ENCODE measurements at places on chromosomes 3 and 15.

DNA sequence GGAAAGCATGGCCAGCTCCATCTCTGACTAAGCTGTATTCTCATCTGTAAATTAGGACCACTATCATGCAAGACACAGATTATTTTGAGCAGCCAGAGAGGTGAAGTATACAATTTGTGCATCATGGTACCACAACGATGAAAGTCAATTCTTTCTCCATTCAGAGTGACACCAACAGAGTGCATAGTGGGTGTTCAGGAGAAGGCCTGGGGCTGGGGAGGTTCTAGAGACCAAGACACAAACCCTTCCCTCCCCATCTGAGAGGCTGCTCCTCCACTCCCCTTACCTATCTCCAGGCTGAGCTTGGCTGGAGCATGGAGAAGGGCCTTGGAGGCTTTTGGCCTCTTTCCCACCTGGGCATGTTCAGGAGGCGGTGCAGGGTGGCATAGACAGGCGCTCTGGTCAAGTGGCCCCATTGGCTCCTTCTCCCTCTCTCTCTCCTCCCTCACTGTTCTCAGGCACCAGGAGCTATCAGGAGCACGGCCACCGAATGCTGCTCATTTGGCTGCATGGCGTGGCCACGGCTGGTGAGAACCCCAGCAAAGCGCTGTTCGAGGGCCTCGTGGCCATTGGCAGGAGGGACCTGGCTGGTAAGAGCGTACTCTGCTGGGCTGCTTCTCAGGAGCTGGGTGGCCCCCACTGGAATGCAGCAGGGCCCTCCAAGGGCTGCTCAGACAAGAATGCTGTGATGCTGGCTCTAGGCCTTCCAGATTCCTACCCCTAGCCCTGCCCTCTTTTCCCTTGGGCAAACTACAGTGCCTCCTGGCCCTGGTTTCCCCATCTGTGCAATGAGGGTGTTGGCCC lies 37.9 kb downstream of the ANKDD1A start:
- DNase-seq: no peak

- DNase-seq: no peak
Measured at GRCh38 chr3:128572644-128573105, 77.9 kb downstream of the RPN1 start.

DNA sequence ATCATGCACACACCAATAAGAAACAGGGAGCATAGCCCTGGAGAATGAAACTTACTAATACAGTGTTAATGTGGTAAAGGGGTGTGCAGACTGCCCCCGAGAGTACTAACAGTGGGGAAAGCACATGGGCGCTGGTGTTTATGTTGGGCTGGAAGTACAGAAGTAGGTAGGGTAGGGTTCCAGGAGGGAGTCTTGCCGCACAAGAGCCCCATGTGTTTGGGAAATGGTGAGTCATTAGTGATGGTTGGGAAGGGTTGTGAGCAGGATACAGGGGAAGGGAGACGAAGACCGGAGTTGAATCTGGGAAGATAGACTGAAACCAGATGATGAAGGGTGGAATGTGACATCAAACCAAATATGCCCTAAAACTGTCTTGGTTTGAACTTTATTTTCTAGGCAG lies 117.1 kb downstream of the THSD4 start:
- DNase-seq: no peak

DNA sequence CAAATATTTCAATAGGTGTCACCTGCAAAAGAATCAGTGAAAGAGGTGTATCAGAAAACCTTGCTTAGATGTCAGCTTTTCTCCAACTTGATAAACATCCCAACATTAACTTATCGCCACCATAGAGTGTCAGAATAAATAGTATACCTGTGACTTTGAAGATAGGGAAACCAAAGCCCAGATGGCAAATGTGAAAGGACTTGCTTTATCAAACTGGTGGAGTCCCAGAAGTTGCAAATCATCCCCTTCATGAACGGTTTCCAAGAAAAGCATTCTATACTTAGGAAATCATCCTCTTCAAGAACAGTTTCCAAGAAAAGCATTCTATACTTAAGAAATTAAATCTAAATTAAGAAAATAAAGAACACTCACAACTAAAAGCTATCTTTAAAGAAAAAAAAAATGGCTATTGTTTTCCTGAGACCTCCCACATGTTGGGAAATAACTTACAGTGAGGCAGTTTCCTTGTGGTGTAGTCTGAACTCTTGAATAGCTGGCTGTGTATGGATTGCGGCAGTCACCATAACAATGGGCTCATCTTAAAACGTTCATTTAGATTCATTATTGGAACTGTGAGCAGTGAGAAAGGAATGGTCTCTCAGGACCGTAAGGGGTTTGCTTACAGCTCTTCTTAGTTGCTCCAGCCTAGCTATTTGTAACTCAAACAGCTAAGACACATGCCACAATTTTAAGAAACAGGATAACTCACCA lies 56.5 kb downstream of the GHSR start:
- DNase-seq: no peak

DNA sequence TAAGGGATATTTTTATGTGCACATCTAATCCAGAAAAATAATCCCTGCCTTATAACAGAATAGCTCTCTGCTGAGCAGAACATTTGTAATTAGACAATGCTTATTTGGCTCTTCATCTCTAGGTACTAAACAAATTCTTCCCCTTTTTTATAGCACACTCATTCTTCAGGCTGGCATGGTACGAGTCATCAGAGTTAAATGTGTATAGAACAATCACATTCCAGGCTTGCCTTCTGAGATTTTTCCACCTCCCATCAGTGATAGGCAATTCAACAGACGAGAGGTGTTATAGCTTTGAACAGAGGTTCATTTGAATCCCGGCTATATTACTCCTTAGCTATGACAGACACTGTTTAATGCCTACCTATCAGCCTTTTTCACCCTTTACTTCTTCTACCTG lies 21.4 kb upstream of the SPPL2A start:
- DNase-seq: no peak

- DNase-seq: no peak
Measured at GRCh38 chr3:21542656-21543379, 208.2 kb downstream of the ZNF385D start.

DNA sequence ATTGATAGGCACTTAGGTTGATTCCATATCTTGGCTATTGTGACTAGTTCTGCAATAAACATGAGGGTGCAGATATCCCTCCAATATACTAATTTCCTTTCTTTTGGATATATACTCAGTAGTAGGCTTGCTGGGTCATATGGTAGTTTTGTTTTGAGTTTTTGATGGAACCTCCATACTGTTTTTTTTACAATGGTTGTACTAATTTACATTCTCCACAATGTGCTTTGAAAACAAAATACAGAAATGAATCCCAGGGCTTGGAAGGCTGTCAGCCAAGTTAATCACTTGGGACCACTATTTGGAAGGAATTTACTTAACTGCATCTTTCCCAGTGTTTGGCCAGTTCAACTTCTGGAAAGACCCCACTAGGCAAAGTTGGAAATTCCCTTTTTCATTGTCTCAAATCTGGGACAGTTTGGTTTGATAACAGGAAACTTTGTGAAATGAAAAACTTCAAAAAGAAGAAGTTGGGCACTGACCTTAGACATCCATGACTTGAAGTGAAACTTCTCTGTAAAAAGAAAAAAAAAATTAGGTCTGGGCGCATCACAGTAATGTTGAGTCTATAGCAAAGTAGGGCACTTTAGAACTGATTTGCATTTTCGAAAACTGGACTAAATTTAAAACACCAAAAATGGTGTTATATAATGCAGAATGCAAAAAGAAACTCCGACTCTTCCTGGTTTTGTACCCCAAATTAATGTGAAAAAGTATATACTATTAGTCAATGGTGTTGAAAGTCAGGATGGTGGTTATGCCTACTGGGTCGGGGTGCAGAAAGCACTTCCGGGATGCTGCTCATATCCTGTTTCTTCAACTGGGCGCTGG lies 6.0 kb downstream of the CTSH start:
- no peak for DNase-seq

GRCh38 chr3:186825294-186825821 lies 17.2 kb upstream of the ADIPOQ start:
- DNase-seq: no peak

DNA sequence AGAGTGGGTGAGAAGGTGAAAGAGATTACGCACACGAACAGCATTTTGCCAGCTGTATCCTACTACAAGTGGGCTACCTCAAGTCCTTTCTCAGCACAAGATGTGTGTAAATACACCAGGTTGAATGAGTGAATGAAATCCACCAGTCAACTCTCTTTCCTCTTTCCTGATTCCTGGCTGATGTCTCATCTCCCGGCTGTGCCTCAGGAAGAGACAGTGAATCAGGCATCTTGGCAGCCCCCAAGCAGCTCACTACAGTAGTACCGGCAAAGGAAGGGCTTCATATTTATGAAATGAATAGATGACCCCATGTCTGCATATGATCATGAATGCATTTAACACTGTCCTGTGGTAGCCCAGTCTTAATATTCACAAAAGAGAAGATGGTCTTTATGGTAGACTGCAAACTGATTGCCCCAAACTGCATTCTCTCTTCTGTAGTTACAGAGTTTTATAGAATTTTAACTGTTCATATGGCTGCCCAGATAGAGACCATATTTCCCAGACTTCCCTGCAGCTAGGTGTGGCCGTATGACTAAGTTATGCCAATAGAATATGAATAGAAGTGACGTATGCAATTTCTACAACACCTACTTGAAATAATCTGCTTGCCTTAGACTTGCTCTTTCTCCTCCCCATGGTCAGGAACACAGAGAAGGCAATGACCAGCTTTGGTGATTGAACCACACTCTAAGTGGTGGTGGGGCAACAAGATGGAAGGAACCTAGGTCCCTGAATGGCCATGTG lies 22.7 kb downstream of the MGLL start:
- no peak for DNase-seq

DNA sequence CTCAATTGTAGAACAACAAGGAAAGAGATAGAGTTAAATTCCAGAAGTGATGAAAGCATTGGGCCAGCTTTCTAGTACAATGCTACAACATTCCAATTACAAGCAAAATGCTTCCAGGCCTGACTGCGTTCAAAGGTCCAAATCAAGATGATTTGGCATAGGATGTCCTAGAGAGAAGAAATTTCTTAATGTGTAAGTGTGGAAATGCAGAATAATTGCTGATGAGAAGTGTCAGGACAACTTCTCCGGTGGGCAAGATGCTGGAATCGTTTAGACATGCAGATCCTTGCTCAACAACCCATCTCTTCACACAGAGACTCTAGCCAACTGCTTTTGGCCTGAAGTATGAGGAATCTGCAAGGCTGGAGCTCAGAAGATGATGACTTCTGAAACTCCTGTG lies 71.1 kb upstream of the PDZRN3 start:
- DNase-seq: no peak

- DNase-seq: no peak
Measured at GRCh38 chr3:128369121-128369703, 97.5 kb downstream of the DNAJB8 start.

- no peak for DNase-seq
Measured at GRCh38 chr15:31392761-31393401, 66.2 kb downstream of the KLF13 start.

DNA sequence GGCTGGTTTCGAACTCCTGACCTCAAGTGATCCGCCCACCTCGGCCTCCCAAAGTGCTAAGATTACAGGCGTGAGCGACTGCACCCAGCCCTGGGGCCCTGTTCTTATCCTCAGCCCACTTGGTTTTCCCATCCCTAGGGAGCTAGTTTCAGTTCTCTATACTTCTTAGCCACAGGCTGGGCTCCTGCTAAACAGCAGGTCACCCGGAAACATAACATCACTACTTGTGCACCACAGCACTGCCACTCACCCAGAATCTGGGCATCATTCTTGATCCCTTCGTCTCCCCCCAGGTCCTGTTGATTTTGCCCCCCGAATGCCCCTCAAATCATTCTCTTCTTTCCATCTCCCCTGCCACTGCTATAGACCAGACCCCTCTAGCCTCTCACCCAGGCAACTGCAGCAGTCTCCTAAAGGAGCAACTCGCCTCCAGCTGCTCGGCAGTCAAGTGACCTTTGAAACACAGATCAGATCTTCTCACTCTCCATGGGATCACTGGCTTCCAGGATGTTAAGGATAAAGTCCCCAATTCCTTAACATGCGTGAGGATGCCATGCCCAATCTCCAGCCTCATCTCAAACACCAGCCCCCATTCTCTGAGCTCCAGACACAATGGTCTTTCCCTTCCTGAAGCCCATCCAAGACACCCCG lies 5.6 kb upstream of the AP3S2 start:
- DNase-seq: no peak

- no peak for DNase-seq
Measured at GRCh38 chr3:64104006-64104405, 80.7 kb upstream of the PSMD6 start.

GRCh38 chr3:187804120-187804744 lies 59.0 kb upstream of the BCL6 start:
- no peak for DNase-seq

DNA sequence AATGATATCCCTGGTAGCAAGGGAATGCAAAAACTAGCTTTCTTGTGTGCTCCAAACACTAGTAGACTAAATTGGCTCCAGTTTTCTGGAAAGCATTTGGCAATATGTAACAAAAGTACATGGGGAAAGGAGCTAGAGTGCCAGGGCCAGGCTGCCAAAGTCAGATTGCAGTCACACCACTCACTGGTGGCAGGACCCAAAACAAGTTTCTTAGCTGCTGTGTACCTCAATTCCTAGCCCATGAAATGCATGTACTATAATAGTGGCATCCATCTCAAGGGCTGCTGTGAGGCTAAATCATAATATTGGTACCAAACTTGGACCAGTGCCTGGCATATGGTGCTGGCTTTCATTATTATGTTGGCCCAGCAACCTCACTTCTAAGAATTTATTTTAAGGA lies 49.3 kb downstream of the CLDN18 start:
- DNase-seq: no peak

DNA sequence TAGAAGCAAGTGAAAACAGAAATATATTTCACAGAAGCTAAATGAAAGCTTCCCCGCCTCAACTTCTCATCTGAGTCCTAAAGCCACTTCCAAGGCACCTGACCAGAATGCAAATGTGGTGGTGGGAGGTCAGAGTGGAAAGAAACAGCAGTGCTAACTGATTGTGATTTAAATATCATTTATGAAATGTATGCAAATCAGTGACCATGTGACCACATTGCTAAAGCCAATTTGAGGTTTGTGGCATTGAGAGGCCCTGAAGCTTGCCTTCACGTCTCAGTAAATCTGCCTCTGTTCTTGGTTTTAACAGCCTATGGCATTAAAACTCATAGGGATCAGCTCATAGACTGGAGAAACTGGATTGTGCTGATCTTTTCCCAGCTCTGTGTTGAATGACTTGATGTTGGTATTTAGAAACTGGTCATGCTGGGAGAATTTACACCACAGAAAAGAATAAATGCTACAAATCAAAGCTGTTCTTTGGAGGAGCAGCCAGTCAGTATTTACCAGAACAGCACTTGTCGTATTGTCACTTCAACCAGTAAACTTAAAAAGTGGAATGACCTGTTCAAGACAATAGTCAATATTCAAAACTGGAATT lies 481.4 kb upstream of the ALCAM start:
- no peak for DNase-seq

DNA sequence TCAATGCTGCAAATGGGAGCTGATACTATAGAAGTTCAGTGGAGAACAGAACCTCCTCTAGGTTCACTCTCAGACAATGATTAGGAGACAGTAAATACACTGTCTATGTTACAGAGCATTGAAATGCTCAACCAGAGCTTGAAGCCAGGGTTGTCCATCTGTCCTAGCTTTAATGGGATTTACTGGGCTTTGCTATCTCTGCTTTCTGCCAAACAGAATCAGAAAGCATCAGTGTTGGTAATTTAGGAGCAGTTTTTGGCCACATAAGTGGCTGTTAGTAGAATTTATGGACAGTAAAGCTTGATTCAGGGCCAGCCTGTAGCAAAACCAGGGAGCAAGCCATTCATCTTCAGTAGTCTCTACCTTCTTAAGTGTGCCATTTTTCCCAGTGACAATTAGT lies 396.3 kb downstream of the LSAMP start:
- no peak for DNase-seq

- DNase-seq: no peak
Measured at GRCh38 chr3:11610044-11610671, 33.6 kb downstream of the VGLL4 start.

GRCh38 chr3:117885011-117885441 lies 1149.6 kb downstream of the IGSF11 start:
- no peak for DNase-seq
